Activated gamma-delta T cell treated with anti-CD3 and anti-CD28 coated beads, Interleukin-2, amount 50 U/mL, for 16 hours (primary cell): ENCODE measurements at places on chromosomes 3 and 15.

GRCh38 chr15:32998182-32998581 lies 196.3 kb downstream of the FMN1 start:
- DNase-seq, result no peak

DNA sequence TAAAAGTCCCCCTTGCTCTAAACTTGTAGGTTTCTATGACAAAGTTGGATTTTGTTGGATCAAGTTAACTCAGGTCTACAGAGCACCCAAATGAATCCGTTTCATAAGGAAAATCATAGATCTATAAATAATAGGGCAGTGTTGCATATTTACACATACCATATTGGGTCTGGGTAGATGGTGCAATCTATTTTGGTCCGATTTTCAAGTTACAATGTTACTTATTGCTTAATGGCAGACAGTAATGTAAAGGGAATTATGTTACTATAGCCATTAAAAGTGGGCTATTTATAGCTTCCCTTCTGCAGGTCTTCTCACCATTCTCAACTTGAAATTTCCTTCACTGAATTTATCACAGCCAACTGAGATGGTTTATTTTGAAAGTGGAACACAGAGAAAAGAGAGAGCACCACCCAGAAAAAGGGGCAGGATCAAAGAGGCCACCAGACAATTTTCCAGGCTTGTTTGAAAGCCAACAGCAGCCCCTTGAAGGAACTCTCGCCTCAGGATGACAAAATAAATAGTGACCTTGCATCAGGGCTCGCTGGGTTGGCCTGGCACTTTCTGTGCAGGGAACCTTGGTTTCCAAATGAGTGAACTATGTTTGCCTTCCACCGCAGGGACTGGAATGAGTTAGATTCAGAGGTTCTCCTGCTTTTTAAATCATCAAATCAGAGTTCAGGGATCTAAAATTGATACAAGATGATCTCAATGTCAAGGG lies 260.2 kb upstream of the HES1 start:
- DNase-seq, result no peak

DNA sequence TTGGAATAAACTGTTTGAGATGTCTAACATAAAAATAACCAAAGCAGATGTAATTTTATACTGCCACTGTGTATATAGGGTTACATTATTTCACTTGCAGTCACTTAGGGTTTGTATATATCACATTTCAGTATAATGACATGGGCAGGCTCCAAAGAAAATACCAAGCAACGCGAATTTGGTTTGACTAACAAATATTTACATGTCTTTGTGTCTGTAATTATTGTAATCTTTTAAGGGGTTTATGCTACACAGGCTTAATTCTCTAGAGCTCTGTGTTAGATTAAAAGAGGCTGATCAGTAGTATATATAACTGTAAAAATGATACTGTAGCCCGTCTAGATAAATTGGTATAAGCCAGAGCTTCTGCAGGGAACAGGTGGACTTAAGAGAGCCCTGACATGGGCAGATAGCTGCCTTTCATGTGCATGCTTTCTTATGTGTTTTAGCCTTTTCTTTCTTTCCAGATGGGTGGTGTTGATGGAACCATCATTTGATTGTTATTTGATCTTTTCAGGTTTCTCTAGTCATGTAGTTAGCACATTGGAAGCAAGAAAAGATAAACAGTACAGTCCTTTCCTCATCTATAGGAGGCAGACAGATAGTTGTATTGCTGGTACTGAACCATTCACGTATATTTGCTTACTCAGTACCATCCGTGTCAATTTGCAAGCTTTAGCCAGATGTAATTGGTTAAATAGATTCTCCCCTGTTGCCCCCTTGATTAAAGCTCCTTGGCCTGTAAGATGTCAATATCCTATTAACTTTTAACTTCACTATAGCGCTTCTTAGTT lies 86.1 kb downstream of the GALK2 start:
- no peak for DNase-seq

DNA sequence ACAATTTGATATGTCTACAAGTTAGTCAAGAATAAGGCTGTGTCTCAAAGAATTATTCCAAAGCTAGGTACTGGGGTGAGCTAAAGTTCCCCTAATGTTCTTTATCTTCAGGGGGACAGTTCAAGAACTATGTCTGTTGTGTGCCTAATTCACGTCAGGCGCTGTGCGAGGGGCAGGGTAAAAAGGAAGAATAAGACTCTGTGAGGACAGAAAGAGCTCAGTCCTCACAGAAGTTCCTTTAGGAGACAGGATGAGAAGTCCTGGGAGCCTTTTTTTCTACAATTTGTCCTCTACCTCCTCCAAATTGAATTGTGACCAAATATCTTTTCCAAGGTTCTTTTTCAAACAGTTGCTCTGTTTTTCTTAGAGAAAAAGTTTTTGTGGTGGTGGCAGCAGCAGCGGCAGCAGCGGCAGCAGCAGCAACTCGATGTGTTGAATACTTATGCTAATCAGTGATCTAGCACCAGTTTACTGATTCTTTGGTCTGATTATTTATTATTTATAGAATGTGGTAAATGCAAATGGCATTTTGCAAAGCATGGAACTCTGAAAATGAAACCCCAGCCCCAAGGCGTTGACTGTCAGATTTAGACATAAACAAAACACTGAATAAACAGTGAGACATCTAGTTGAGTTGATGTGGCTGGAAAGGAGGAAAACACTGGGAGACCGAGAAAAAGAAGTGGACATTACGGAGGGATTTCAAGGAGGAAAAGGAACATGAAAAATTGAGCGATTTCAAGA lies 88.6 kb downstream of the GTPBP8 start:
- DNase-seq, result no peak

GRCh38 chr3:33658621-33658990 lies 59.4 kb downstream of the CLASP2 start:
- no peak for DNase-seq

DNA sequence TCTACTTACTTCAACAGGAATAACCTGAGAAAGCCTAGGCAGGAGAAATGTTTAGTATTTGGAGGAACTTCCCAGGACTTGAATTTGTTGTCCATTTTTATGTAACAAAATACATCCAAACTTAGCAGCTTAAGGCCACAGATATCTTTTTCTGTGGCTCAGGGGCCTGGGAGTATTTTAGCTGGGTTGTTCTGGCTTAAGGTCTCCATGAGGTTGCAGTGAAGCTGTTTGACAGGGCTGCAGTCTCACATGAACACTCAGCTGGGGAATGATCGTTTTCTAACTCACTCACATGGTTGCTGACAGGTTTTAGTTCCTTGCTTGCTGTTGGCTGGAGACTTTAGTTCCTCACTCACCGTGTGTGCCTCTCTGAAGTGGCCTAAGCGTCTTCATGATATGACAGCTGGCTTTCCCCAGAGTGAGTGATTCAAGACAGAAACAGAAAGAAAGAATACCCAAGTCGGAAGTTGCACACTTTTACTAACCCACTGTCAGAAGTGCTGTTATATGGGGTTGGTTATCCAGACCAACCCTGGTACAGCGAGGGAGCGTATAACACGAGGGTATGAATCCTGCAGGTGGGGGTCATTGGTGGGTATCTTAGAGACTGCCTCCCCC lies 229.7 kb upstream of the TBL1XR1 start:
- DNase-seq, result peak; percentile 3

GRCh38 chr3:45994419-45995235 lies 997 bp downstream of the FYCO1 start:
- DNase-seq, result peak; percentile 56

DNA sequence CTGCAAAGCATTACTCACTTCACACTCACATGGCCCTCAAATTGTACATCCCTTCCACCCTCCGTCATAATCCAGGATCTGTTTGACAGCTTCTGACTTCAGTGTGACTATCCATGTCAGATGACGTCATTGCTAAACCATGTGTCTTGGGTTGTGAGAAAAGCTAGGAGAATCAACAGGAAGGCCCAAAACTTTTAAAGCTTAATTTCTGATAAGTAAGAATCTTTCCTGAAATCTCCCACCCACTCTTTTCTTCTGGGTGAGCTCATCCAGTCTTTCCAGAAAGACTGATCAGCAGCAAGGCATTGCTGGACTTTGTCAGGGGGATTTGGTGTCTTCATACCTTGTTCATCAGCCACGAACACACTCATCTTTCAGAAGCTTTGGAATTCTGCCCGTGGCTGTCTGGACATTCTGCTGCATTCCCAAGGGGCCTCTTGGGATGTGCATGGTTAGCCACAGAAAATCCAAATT lies 11.5 kb upstream of the LMCD1 start:
- no peak for DNase-seq

DNA sequence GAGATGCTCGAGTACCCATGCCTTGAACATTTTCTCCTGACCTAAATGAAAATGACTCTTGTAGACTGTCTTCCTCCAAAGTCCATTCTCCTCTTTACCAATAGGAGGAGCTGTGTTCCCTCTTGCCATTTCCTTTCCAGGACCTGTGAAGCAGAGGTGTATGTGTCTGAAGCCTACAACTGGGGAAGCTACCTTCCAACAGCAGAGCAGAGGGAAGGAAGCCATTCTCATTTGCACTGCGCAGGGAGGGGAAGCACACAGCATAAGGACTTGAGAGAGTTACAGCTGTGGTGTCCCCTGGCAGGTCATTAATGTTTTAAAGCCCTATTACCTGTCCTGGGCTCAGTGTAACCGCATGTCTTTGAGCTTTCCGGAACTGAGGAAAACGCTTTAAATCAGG lies 38.7 kb downstream of the HSPBAP1 start:
- no peak for DNase-seq

DNA sequence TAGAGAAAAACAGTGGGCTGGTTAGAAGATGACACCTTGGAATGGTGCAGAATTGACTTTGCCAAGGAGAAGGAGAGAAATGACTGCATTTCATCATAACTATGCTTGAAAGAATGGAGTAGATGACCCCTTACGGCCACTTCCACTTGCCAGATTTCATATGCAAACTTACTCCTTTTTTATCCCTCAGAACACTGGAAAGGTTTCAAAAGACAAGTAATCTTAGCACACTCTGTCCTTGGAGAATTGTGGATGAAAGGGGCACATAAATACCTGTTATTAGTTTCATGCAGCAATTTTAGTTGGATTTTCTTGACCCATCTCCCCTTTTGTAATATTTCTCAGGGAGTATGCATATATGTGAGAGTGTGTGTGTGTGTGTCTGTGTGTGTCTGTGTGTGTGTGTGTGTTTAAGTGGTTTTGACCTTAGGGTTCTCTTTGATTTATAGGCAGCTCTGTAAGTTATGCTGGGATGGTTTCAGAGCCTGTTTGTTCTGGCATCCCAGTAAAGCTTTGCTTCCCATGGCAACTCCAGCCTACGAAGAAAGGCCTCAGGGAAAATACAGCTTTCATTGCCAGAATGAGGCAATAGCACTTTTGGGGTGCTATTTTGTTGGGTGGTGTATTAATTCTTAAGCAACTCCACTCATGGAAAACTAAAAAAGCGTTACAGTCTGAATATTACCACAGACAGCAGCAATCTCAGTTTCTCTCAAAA lies 122.2 kb upstream of the TP63 start:
- DNase-seq, result no peak

- no peak for DNase-seq
These were observed 18.4 kb upstream of the TOPAZ1 start for GRCh38 chr3:44223299-44223698.

DNA sequence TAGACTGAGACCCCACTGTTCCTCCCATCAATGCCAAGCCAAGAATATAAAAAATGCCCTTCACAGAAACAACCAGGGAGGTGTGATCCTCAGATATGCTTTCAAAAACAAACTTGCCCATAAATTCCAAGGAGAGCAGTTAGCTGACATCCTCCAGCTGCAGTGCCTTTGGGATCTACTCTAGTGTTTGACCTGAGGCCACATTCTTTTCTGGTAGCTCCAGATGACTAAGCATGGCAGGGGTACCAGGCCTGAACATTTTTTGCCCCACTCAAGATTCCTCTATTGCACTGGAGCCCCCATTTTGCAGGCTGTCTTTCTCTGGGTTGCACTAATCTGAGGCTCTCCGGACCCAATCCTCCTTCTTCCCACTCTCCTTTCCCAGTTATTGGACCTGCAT lies 27.9 kb upstream of the ACP3 start:
- no peak for DNase-seq

DNA sequence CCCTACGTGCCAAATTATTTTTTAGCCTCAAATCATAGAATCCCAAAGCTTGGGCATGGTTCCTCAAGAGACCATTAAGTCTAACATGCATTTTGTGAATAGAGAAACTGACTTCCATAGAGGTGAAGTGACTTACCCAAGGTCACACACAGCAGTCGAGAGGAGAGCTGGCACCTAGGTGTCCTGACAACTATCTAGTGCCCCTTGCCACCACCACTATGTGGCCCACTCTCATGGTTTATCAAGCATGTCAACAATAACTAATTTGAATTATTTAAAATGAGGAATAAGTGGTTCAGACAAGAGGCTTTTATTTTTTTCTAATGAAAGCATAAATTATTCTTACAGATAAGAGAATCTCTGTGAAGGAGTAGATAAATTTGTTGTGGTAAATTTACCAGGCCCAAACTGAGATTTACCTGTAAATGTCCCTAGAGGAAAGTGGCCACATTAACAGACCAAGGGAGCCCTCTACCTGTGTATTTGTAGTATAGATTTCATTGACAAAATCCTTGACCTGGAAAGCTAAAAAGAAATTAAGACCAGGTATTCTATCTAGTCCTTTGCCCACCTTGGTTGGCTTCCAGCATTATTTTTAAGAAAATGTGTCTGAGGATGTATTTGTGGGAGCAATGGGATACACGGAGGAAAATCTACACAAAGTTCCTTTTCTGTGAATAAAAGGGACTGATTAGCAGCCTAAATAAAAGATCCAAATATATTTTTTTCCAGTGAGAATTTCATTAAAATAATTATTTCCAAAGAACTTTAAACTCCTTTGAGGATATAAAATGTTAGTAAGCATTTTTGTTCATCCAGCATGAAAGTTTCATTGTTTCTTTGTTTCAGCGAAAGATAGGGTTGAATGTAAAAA lies 49.1 kb downstream of the IQCH start:
- DNase-seq, result peak; percentile 0

GRCh38 chr3:11910971-11911531 lies 64.4 kb upstream of the TAMM41 start:
- no peak for DNase-seq

GRCh38 chr3:170513642-170514041 lies 72.2 kb downstream of the SLC7A14 start:
- DNase-seq, result no peak

DNA sequence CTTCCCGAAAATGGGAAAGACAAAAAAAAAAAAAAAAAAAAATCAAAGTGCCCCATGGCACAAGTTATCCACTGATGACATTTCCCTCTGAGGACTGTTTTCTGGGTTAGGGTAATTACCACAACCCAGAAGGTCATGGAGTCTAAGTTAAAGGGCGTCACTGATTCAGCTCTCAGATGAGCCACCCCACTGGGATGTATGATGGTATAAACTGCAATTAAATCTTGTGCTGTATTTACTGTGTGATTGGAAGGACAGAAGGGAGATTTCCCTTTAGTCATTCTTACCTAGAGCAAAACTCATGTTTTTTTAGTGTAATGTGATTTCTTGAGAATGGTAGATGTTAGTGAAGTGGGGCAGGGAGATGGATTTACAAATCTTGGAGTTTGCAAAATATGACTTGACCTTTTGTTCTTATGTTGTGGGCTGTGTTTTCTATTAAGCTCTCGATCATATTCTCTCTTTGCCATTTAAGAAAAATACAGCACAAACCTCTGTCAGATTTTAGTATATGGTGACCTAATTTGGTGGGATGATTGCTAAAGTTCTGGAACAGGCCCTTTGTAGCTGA lies 244.2 kb downstream of the PTPRG start:
- no peak for DNase-seq
